ENCODE measurements at places on chromosomes 1 and 21. TPM values are rescaled to one million over a fixed set of nuclear protein-coding genes. Genes with fewer than 3 reads are reported as not detected.

TEX38 gene
- not detected for polyA plus RNA-seq

CYP4Z1 gene
- not detected for polyA plus RNA-seq

C1orf167 gene
- 0.32 TPM for polyA plus RNA-seq

DNA sequence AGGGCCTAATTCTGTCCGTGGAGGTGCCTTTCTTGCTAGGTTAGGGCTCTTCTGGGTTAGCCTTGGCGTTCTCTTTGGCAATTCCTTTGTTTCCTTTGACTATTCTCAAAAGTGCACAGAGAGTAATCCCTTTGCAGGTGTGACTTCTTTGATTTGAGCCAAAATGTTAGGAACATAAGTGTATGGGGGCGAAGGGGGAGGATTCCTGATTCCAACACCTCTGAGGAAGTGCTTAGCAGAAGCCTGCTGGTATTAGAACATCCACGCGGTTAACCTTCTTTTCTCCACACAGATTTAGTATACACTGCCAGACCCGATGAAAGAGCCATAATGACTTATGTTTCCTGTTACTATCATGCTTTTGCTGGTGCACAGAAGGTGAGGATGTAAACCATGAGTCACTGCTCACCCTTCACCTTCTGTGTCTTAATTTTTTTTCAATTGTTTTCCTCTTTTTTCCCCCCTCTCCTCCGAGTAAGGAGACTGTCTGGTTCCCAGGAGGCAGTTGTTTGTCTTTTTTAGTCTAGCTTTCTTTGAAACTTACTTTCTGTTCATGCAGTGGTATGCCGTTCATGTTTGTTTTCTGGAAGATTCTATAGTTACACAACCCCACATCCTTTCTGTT is 48.0 kb downstream of the ACTN2 start:
- no peak for DNase-seq

OR2AK2 gene
- not detected for polyA plus RNA-seq

DNA sequence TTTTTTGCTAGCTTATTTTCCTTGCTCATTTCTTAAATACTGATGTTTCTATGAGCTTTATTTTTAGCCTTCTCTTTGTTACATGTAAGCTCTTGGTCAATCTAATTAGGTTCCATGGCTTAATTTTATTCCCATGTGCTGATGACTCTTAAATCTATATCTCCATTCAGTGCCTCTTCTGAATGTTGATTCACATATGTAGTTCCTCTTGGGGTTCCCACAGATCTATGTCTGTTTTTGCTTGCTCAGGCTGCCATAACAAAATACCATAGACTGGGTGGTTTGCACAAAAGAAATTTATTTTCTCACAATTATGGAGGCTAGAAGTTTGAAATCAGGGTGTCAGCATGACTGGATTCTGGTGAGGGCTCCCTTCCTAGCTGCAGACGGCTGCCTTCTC is 58.3 kb upstream of the PLA2G4A start:
- no peak for DNase-seq

DNA sequence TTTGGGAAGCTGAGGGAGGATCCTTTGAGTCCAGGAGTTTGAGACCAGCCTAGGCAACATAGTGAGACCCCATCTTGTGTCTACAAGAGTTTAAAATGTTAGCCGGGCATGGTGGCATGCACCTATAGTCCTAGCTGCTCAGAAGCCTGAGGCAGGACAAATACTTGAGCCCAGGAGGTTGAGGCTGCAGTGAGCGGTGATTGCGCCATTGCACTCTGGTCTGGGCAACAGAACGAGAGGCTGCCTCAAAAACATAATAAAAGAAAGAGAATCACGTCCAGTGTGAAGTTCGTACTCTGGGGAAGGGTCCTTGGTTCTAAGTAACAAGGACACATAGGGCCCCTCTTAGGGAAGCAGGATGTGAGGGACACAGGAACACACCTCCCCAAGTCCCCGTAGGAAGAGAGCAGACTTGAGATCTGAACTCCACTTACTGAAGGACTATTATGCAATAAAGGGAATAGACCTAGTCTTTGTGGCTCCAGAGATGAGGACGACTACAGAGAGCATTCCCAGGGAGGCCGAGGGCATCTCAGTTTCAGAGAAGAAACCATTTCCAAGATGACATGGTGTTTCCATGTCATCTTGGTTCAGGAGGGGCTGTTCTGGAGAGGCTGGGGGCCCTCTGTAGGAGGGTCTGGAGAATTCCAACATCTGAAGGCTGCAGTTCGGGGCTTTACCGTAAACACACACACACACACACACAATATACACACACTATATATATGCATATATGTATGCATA is 10.8 kb upstream of the ENO1 start:
- no peak for DNase-seq

DNA sequence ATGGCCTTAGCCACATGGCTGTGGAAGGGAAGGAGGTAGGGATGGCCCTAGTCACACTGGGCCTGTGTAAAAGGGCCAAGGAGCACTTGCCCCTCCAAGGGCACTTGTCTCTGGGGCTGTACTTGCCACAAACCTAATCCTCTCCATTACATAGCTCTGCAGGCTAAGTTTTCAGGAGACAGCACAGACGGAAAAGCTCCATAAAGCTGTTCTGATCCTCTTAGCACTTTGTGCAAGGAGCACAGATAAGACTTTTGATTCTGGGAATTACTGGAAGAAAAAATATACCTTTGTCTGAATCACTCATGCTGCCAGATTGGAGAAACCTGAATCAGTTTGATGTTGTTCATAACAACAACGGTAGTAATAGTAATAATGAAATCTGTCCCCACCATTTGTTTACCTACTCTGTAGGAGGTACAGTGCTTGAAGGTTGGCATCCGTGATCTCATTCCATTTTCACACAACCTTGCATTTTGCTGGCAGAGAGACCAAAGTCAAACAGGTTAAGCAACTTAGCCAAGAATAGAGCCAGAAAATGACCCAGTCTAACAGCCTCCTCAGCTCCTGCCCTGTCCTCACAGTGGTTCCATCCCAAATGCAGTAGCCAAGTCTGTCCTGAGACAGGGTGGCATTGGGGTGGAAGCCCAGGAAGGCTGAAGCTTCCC is 207.1 kb downstream of the ROR1 start:
- DNase-seq: no peak

CD52 gene
- polyA plus RNA-seq: not detected

- no peak for DNase-seq
Measured at GRCh38 chr1:18893120-18893519, 9.2 kb downstream of the ALDH4A1 start.

FAM72B gene
- 3.5 TPM for polyA plus RNA-seq

DNA sequence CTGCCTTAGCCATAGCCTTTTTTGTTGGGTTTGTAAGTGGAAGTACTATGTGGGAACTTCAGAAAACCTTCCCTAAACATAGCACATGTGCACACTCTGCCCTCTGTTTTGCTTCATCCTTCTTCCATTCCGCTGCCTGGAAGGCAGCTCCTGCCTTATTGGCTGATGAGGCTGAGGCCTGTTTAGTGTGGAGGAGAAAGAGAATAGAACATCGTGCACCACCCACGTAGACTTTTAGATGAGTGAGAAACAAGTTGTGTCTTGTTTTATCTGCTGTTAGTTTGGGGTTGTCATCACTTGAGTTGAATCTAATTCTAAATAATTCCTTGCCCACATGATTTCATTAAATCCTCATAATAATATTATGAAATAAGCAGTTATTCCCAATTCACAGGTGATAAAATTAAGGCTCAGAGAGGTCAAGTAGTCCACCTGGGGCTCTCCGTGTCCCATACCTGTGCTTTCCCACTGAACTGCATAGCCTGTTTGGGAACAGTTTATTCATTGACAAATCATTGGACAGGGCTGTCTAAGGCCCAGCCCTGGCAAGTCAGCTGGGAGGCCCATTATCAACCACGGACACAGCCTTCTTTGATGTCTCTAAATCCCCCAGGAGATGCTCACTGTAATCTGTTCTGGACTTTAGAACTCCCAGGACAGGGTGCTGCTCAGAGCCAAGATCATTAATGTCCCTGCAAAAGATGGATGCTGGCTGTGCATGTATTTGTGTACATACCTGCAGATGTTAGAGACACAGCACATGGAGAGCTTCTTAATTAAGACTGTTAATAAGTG is 93.0 kb downstream of the ABCA4 start:
- DNase-seq: no peak

TEX35 gene
- not detected for polyA plus RNA-seq

VPS13D gene
- polyA plus RNA-seq: 18.3 TPM
